ENCODE measurements at places on chromosomes 16 and 17. TPM values are rescaled to one million over a fixed set of nuclear protein-coding genes. Genes with fewer than 3 reads are reported as not detected.

The IKZF3 gene
- 82.3 TPM for total RNA-seq

The PERCC1 gene
- total RNA-seq: 0.29 TPM

The TMIGD1 gene
- not detected for total RNA-seq

The TBC1D3E gene
- not detected for total RNA-seq

The ATP2C2 gene
- total RNA-seq: not detected

The LRRC36 gene
- not detected for total RNA-seq

The KRTAP17-1 gene
- total RNA-seq: not detected

The C17orf58 gene
- 24.3 TPM for total RNA-seq

Measured in activated T-cell treated with anti-CD3 and anti-CD28 coated beads, Interleukin-2, amount 50 U/mL, for 4 hours (primary cell).